SJSA1 (cell line): ENCODE measurements at places on chromosomes 2 and 18. TPM values are rescaled to one million over a fixed set of nuclear protein-coding genes. Genes with fewer than 3 reads are reported as not detected.

- no peaks in the 10 kb centered on the region for H3K36me3 ChIP-seq
- peaks cover 13% of the 10 kb centered on the region for H3K4me1 ChIP-seq
- no peak for DNase-seq
- no peak overlapping the region for H3K4me3 ChIP-seq
- no peaks in the 10 kb centered on the region for H3K27me3 ChIP-seq
- H3K27ac ChIP-seq: no peak overlapping the region
Measured at GRCh38 chr2:233346376-233346775, 7.9 kb upstream of the DGKD start.

LIPG gene
- 2.0 and 2.2 TPM in 2 replicates for total RNA-seq

MC5R gene
- not detected in 2 replicates for total RNA-seq

DTNB gene
- total RNA-seq: 1.0 and 2.6 TPM in 2 replicates

SKA1 gene
- 70.2 and 71.5 TPM in 2 replicates for total RNA-seq

DNA sequence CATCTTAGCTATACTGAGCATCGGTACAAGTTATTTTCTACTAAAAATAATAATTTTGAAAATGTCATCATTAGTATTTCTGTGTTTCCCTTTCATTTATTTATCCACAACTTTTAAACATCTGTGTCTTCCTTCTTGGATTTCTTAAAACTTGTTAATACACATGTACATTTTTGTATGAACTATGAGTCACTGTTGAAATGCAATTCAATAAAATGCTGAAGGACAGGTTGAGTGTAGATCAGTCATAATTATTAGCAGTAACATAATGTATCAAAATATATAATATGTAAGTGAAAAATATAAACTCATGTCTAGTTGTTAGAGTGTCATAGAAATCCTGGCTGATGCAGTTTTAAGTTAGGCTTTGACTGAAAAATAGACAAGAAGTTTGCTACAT is 115.9 kb downstream of the MEIS1 start:
- no peaks in the 10 kb centered on the region for H3K36me3 ChIP-seq
- H3K27me3 ChIP-seq: no peaks in the 10 kb centered on the region
- H3K4me1 ChIP-seq: no peaks in the 10 kb centered on the region
- DNase-seq: no peak
- no peak overlapping the region for H3K27ac ChIP-seq

- no peaks in the 10 kb centered on the region for H3K27me3 ChIP-seq
- peak; percentile 45 for DNase-seq
- H3K36me3 ChIP-seq: no peaks in the 10 kb centered on the region
- H3K4me3 ChIP-seq: no peak overlapping the region
- H3K4me1 ChIP-seq: peaks cover 27% of the 10 kb centered on the region
- H3K27ac ChIP-seq: peak overlapping the region; percentile 12; the same call in 1 of the 2 replicates
Measured at GRCh38 chr2:9174771-9175437, 31.7 kb upstream of the ASAP2 start.

C2orf81 gene
- 0.34 and 1.3 TPM in 2 replicates for total RNA-seq

GRCh38 chr18:24727685-24728084 is 267.2 kb downstream of the HRH4 start:
- no peak overlapping the region for H3K4me3 ChIP-seq
- H3K36me3 ChIP-seq: no peaks in the 10 kb centered on the region
- H3K4me1 ChIP-seq: no peaks in the 10 kb centered on the region
- DNase-seq: no peak

- H3K27ac ChIP-seq: peak overlapping the region; percentile 69
- no peak overlapping the region for H3K4me3 ChIP-seq
- H3K27me3 ChIP-seq: no peaks in the 10 kb centered on the region
- H3K4me1 ChIP-seq: peaks cover 72% of the 10 kb centered on the region
- DNase-seq: peak; percentile 60
- no peaks in the 10 kb centered on the region for H3K36me3 ChIP-seq
Measured at GRCh38 chr2:149735237-149735958, 147.8 kb upstream of the MMADHC start.

GRCh38 chr2:235940330-235940729 is 227.9 kb downstream of the GBX2 start:
- peak overlapping the region; percentile 67 for H3K27ac ChIP-seq
- no peak overlapping the region for H3K4me3 ChIP-seq

DNA sequence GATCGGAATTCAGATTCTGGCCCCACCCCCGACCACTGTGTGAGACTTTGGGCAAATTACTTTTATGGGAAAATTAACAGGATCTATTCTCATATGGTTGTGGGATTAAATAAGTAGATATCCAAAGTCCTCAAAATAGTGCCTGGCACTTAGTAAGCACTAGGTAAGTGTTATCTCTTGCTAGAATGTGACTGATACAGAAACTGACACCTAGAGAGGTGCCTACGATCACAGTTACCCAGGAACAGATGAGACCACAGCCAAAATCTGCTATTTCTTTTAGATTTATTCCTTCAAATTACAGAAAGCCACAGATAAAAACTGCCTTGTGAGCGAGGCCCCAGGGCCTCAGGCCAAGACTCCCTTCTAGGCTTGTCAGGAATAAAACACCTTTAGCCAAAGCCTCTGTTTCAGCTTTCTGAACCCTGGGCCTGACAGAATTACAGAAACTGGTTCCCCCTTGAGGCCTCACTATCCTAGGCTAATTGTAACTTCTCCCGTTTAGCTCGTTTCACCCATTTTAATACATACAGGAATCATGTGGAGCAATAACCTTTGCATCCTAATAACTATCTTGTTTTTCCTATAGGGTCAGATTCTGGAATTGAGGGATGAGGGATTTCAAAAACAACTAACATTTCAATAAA is 22.3 kb upstream of the CHMP1B start:
- H3K27me3 ChIP-seq: no peaks in the 10 kb centered on the region
- no peak overlapping the region for H3K27ac ChIP-seq
- H3K4me1 ChIP-seq: no peaks in the 10 kb centered on the region
- no peak overlapping the region for H3K4me3 ChIP-seq

- H3K27ac ChIP-seq: no peak overlapping the region
- DNase-seq: no peak
- H3K4me3 ChIP-seq: no peak overlapping the region
- H3K27me3 ChIP-seq: no peaks in the 10 kb centered on the region
- H3K4me1 ChIP-seq: no peaks in the 10 kb centered on the region
- H3K36me3 ChIP-seq: no peaks in the 10 kb centered on the region
Measured at GRCh38 chr18:78934551-78935225, 44.9 kb upstream of the SALL3 start.

TUBA3E gene
- total RNA-seq: not detected in 2 replicates

DNA sequence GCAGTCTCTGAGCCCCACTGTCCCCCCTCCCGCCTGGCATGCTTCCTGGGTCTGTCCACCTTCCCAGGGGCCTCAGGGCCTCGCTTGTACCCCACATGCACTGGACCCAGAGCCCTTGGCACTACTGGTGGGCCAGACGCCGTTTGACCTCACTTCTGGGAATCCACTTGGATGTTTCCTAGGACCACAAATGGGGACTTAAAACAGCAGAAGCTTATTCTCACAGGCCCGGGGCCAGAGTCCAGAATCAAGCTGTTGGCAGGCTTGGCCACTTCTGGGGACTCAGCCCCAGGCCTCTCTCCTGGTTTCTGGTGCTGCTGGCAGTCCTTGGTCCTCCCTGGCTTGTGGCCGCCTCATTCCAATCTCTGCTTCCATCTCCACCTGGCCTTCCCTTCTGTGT is 19.6 kb downstream of the ANO7 start:
- no peak for DNase-seq
- H3K4me1 ChIP-seq: peaks cover 8% of the 10 kb centered on the region
- H3K27me3 ChIP-seq: no peaks in the 10 kb centered on the region; the same call in 1 of the 2 replicates
- H3K27ac ChIP-seq: no peak overlapping the region

ERFE gene
- 8.4 and 14.9 TPM in 2 replicates for total RNA-seq

LRP2 gene
- 0.11 and 0.13 TPM in 2 replicates for total RNA-seq

DNA sequence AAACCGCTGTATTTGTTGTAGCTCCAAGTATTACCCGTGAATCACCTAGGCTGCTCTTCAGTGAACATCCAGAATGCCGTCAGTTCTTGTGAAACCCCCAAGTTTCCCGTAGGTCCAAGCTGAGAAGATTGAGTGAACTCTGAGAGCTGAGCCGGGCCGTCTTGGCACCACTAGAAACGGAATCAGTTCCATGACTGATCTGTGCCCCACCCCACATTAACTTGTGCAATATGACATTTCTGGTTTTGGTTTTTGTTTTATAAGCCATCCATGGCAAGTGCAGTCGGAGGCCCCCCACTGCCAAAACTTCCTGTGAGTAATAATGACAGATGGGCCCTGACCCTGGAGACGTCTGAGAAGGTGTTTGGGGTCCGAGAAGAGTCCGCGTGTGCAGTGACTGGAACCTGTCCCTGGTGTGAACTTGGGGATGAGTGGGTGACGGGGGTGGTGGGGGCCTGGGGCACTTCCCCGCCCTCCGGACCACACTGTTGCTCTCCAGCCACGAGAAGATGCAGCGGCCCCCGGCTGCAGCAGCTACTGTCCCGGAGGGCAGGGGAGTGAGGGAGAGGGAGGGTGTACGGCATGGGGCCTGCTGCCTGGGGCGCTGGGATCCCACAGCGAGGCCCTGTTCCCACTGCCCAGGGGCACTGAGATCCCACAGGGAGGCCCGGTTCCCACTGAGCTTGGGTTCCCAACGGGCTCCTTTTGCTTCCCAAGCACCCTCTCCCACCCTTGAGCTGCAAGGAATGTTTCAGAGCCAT is 26.5 kb downstream of the NFATC1 start:
- no peak overlapping the region for H3K27ac ChIP-seq
- DNase-seq: no peak
- no peaks in the 10 kb centered on the region for H3K4me1 ChIP-seq
- H3K27me3 ChIP-seq: no peaks in the 10 kb centered on the region
- no peaks in the 10 kb centered on the region for H3K36me3 ChIP-seq

DNA sequence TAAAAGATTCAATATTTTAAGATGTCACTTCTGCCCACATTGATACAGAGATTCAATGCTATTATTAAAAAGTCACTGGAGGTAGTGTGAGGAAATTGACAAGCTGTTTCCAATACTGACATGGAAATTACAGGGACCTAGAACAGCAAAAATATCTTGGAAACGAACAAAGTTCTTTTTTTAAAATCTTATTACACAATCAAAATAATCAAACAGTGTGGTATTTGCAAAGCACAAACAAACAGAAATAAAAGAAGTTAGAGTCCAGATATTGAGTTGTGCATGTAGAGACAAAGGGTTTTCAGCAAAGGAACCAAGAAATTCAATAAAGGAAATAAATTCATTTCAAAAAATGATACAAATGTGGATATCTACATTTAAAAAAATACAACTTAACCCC is 369.6 kb downstream of the NCKAP5 start:
- no peak overlapping the region for H3K4me3 ChIP-seq
- no peak overlapping the region for H3K27ac ChIP-seq
- H3K4me1 ChIP-seq: peaks cover 32% of the 10 kb centered on the region
- no peak for DNase-seq
- H3K27me3 ChIP-seq: no peaks in the 10 kb centered on the region

SPP2 gene
- not detected in 2 replicates for total RNA-seq

GRCh38 chr2:98572676-98573075 is 35.6 kb downstream of the COA5 start:
- DNase-seq: no peak
- H3K4me1 ChIP-seq: no peaks in the 10 kb centered on the region
- H3K36me3 ChIP-seq: peaks cover 18% of the 10 kb centered on the region; the same call in 1 of the 2 replicates
- no peak overlapping the region for H3K27ac ChIP-seq
- no peak overlapping the region for H3K4me3 ChIP-seq

PROM2 gene
- 9.2 TPM in 1 of 2 replicates, not detected in the other for total RNA-seq

GRCh38 chr18:28961669-28962228 is 784.8 kb upstream of the CDH2 start:
- no peak overlapping the region for H3K27ac ChIP-seq
- no peaks in the 10 kb centered on the region for H3K27me3 ChIP-seq
- DNase-seq: peak; percentile 37

AMER3 gene
- not detected in 2 replicates for total RNA-seq

- H3K4me3 ChIP-seq: no peak overlapping the region
- no peak for DNase-seq
- no peak overlapping the region for H3K27ac ChIP-seq
- H3K27me3 ChIP-seq: no peaks in the 10 kb centered on the region
Measured at GRCh38 chr2:72013726-72014125, 133.9 kb downstream of the CYP26B1 start.

PROKR1 gene
- total RNA-seq: 0.03 TPM in 1 of 2 replicates, not detected in the other

DNA sequence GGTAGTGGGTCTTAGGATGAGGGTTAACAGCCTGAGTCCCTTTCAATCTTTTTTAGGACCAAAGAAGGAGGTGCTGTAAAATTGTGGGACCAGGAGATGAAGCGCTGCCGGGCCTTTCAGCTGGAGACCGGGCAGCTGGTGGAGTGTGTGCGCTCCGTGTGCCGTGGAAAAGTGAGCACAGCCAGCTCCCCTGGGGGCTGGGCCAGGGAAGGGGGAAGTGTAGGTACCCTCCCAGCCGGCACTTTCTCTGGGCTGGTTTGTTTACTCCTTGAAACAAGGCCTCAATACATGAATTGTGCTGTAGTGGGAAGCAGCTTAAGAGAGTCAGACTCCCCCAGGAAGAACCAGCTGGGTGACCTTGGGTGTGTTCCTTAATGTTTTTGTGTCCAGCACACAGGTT is 90.1 kb downstream of the RTN4 start:
- no peak for DNase-seq
- H3K27ac ChIP-seq: no peak overlapping the region
- H3K4me1 ChIP-seq: no peaks in the 10 kb centered on the region
- no peak overlapping the region for H3K4me3 ChIP-seq
- H3K27me3 ChIP-seq: no peaks in the 10 kb centered on the region
- H3K36me3 ChIP-seq: no peaks in the 10 kb centered on the region

- H3K27ac ChIP-seq: peak overlapping the region; percentile 89
- H3K36me3 ChIP-seq: peaks cover 28% of the 10 kb centered on the region
- peaks cover 21% of the 10 kb centered on the region for H3K4me1 ChIP-seq
- H3K4me3 ChIP-seq: peak overlapping the region; percentile 93
- no peaks in the 10 kb centered on the region for H3K27me3 ChIP-seq
Measured at GRCh38 chr2:224584785-224585210, 365 bp downstream of the CUL3 start.

DNA sequence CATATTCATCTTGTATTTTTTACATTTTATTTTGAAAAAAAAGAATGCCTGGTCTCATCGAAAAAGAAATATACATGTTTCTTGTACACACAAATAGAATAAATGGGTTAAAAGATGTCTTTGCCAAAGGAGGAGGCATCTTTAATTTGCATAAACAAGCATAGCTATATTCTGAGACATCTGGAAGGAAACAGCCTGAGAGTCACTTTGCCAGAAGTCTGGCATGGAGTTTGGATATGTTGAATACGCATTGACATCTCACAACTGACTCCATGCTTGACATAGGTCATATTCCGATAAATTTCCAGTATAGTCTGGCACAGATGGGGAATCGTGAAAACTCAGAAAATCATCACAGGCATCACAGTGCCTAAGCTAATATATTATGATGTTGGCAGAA is 1317.5 kb upstream of the CELF4 start:
- H3K27ac ChIP-seq: no peak overlapping the region
- no peaks in the 10 kb centered on the region for H3K27me3 ChIP-seq
- no peaks in the 10 kb centered on the region for H3K36me3 ChIP-seq
- H3K4me1 ChIP-seq: no peaks in the 10 kb centered on the region
- no peak for DNase-seq
- no peak overlapping the region for H3K4me3 ChIP-seq

GRCh38 chr2:112709703-112710102 is 11.1 kb upstream of the NT5DC4 start:
- H3K36me3 ChIP-seq: no peaks in the 10 kb centered on the region
- peak; percentile 17 for DNase-seq
- H3K27me3 ChIP-seq: no peaks in the 10 kb centered on the region
- H3K4me3 ChIP-seq: no peak overlapping the region
- H3K27ac ChIP-seq: no peak overlapping the region
